ENCODE measurements at places on chromosomes 6 and 20.

DNA sequence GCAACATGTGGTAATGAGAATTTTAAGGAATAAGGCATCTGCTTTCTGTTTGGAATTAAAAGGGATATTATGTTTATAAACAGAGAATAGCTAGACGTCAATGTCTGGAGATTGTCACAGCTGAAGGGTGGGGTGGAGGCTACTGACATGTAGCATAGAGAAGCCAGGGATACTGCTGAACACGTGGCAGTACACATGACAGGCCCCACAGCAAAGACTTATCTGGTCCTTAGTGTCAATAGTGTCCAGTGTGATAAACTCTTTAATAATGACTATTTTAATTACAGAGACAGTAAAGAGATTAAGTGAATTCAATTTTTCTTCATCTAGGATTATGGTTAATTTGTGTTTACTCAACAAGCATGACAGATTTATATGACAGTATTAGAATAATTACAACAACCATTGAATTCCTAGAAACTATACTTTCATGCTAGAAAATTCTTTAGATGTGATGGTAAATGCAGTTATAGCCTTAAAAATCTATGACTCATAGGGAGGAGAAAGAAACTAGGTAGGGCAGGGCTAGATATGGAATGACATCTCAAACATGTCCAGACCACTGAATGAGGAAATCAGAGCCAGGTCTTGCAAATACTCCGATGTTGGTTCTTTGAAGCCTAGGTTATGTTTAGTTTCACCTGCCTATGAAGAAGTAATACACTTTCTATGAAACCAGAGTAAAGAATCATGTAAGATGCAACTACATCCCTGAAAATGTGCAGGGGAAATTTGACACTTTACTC, 399.5 kb downstream of the PHF3 start:
- no peak for DNase-seq

- no peak for DNase-seq
Measured at GRCh38 chr20:59676126-59676850, 71.9 kb downstream of the PHACTR3 start.

GRCh38 chr20:45836841-45837240, 3.2 kb downstream of the SNX21 start:
- DNase-seq, result no peak

DNA sequence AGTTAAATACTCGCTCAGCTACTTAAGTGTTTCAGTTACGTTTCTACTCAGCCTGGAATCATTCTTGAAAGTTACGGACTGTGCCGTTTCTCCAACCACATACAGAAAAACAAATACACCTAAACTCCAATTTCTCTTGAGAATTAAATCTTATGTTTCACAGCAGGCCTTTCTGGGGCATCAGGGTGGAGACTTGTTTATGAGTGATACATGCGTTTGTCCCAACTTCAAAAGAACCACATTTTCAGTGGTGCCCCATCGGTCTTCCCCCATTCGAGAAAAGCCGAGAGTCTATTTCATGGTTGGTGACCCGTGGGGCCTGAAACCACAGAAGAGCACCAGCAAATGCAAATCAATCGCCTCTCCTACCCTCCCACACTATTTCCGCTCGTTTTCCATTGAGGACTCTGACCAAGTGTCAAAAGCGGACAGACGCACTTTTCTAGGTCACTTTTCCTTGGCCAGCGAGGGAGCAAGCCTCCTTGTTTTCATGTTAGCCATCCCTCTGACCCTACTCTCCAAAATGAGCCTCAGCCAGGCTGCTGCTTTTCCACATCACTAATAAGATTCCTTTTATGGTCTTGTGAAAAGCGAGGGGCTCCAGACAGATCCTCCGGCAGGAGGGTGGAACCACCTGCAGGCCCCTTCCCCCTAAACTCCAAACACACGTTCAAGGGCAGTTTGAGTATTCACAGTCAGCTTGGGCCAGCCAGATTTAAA, 3.1 kb downstream of the JAG1 start:
- no peak for DNase-seq

GRCh38 chr6:115613488-115613887, 447.2 kb downstream of the FRK start:
- DNase-seq, result peak; percentile 13

- DNase-seq, result no peak
Measured at GRCh38 chr20:12827816-12828385, 180.9 kb upstream of the SPTLC3 start.

GRCh38 chr20:22629927-22630326, 45.6 kb upstream of the FOXA2 start:
- DNase-seq, result no peak

DNA sequence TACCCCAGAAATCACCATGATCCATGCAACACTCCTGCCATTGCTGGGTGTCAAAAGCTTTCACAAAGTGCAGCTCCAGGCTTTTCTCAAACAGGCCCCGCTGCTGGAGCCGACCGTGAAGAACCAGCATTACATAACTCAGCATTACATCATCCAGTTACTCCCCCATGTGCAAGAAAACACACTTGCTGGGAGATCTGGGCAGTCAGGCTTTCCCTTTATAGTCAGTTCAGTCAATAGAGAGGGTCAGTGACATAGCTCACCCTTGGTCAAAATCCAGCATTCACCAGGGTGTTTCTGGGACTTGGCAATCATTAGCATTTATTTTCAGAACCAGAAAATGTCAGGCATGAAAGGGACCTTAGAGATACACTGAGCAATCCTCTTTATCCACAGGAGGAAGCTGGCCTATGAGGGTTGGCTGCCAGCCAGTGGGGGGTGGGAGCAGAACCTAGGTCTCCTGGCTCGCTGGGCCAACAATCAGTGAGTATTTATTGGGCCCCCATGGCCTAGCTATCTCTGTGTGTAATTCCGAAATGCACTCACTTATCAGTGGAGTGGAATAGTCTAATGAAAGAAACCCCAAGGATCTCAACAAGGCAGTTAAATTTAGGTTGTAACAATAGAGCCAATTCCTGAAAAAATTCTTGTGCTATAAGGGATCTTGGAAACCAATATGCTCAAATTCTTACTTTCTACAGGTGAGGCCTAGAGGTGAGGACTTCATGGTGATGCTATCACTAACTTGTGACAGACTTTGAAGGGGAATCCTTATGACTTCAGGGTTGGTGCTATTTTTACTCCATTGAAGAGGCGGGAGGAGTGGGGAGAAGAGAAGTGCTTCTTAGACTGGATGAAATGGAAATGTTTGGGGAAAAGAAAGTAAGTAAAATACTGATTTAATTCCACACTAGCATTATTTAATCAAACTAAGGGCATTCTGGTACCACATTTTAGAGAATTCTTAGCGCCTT, 54.6 kb downstream of the LYRM4 start:
- peak; percentile 59 for DNase-seq

DNA sequence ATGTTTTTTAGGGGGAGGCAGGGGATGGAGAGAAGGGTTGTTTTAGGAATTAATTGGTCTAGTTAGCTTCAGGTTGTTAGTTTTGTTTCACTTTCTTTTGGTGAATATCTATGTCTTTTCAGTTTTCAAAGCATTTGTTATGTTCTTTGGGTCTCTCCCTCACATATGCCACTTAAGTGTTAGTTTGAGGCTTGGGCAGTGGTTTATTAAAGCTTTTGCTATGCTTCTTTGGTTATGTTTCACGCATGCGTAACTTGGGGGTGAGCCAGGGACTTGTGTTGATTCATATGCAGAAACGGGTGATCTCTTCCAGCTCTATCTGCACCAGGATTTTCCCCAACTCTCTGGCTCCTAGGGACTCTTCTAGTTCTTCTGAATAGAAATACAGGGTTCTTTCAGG, 11.4 kb upstream of the MMS22L start:
- peak; percentile 72 for DNase-seq

GRCh38 chr6:34465531-34466241, at the start of gene PACSIN1:
Gene PACSIN1, plus strand, starts transcription at chr6:34466076. Its CDS starts 60,230 bp downstream, at chr6:34526306.
- no peak for DNase-seq

- no peak for DNase-seq
Measured at GRCh38 chr6:43444582-43444981, 10.8 kb downstream of the DLK2 start.

GRCh38 chr20:47719625-47720024, 65.7 kb downstream of the SULF2 start:
- peak; percentile 36 for DNase-seq

- no peak for DNase-seq
Measured at GRCh38 chr6:139752086-139752485, 377.6 kb upstream of the CITED2 start.

DNA sequence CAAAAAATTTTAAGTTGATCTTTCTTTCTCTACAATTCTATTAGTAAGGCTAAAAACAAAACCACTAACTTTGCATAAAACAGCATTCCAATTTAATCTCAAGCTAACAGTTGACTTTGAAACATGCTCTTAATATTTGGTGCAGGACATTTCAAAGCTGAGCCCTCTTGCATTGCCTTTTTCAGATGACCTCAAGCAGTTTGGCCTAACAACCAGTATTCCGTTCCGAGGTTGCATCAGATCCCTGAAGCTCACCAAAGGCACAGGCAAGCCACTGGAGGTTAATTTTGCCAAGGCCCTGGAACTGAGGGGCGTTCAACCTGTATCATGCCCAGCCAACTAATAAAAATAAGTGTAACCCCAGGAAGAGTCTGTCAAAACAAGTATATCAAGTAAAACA, 194.0 kb downstream of the ARHGAP18 start:
- no peak for DNase-seq
